ENCODE measurements at places on chromosomes 2 and 18. TPM values are rescaled to one million over a fixed set of nuclear protein-coding genes. Genes with fewer than 3 reads are reported as not detected.

TTC39C gene
- total RNA-seq, result 17.2 TPM

ZSWIM2 gene
- total RNA-seq, result not detected

MOCOS gene
- under 0.01 TPM for total RNA-seq

REG3A gene
- total RNA-seq, result not detected

G6PC2 gene
- total RNA-seq, result under 0.01 TPM

NRP2 gene
- total RNA-seq, result 1.9 TPM

OTOS gene
- not detected for total RNA-seq

CRYGD gene
- 5.7 TPM for total RNA-seq

ALK gene
- total RNA-seq, result under 0.01 TPM

MEIS1 gene
- 96.9 TPM for total RNA-seq

CD8B2 gene
- under 0.01 TPM for total RNA-seq

DNAH7 gene
- total RNA-seq, result under 0.01 TPM

SOX11 gene
- total RNA-seq, result not detected

CFAP65 gene
- not detected for total RNA-seq

ZNF804A gene
- 4.6 TPM for total RNA-seq

COL4A3 gene
- under 0.01 TPM for total RNA-seq

SPAST gene
- 14.5 TPM for total RNA-seq

CFC1 gene
- not detected for total RNA-seq

OXER1 gene
- 1.3 TPM for total RNA-seq

B3GNT2 gene
- 59.8 TPM for total RNA-seq

ARHGAP28 gene
- total RNA-seq, result under 0.01 TPM

HSPD1 gene
- total RNA-seq, result 124 TPM

SDC1 gene
- 0.27 TPM for total RNA-seq

ENOSF1 gene
- total RNA-seq, result 84.0 TPM

All from hematopoietic multipotent progenitor cell (in vitro differentiated cells).